Muscle of arm (tissue), 14 donors: ENCODE measurements at places on chromosomes 7 and 10. TPM values are rescaled to one million over a fixed set of nuclear protein-coding genes. Genes with fewer than 3 reads are reported as not detected.

DNA sequence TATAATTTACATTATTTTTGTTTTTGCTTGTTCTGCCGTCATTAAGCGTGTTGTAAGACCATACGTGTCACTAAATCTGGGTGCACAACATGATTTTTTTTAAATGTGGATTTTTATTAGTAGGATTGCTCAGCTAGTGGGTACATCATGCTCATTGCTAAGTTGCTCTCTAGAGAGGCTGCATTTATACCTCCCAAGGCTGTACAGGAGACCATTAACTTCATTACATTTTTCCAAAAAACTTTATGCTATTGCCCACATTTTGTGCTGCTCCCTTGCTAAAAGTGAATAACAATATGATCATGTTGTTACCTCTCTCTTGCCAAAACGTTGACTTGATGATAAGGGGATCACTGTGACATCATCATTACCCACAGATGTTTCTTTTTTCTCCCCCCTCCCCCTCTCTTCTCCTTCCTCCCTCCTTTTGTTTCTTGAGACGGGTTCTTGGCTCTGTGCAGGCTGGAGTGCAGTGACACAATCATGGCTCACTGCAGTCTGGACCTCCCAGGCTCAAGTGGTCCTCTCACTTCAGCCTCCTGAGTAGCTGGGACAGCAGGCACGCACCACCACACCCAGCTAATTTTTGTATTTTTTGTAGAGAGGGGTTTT is 65.1 kb downstream of the BMPR1A start:
- DNase-seq, result no peak

DNA sequence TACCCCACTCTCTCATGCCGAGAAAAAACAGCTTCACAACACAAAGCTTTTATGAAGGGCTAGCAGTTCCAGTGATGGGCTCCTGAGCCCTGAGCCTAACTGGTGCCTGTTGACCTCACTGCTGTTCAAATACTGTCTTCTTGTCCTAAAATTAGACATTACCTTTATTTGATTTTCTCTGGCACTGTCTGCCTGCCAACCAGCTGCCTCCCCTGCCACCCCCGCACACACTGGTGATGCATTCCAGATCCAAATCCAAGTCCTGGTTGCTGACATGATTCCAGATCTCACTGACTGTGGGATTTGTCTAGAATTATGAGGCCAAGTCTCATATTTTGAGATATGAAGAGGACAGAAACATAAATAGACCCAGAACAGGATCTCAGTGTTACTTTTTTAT is 816.2 kb downstream of the NRG3 start:
- no peak for DNase-seq

DNA sequence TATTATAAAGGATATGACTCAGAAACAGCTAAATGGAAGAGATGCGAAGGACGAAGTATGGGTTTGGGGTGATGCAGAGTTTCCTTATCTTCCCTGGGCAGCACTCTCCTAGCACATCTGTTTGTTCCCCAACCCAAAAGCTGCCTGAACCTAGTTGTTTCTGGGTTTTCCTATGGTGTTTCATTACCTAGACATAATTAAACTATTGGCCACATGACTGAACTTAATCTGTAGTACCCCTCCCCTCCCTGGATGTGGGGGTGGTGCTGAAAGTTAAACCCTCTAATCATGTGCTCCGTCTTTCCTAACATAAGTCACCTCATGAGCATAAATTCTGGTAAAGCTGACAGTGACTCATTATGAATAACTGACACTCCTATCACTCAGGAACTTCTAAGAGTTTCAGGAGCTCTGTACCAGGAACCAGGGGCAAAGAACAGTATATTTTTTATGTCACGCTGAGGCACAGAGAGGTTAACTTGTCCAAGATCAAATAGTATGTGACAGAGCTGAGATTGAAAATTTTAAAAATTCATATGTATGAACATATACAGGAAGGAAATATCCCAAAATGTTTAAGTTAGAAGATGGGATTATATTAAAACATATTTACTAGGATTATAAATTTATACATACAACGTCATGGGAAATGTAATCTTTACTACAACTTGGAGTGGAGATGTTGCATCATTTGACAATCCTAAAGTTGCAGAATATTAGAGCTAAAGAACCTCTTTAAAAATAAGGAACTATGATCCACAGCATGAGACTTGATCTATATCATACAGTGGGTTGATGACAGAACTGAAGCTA is 4.8 kb downstream of the STRIP2 start:
- DNase-seq, result no peak

Gene SAMD9L
- 5.0 TPM for polyA plus RNA-seq

Gene SVOPL
- polyA plus RNA-seq, result not detected

Gene WNT8B
- polyA plus RNA-seq, result not detected

- DNase-seq, result no peak
These were observed 20.9 kb upstream of the PPIA start for GRCh38 chr7:44775383-44776107.

DNA sequence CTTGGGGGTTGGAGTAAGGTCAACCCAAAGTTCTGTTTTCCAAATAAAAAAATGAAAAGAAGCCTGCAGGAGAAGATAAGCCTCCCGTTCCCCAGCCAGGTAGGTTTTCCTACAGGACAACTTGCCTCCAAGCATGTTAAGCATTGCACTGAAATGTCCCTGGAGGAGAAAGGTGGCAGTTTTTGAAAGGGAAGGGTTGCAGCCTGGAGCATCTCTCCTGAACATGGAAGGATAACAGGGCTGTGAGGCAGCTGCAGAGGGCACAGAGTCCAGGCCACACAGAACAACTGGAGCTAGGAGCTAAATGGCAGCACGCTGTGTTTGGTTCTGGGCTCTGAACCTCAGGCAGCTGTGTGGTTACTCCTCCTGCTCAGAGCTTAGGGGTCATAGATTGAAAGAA is 452.9 kb downstream of the TCERG1L start:
- no peak for DNase-seq

Gene CDHR3
- 24.3 TPM for polyA plus RNA-seq

DNA sequence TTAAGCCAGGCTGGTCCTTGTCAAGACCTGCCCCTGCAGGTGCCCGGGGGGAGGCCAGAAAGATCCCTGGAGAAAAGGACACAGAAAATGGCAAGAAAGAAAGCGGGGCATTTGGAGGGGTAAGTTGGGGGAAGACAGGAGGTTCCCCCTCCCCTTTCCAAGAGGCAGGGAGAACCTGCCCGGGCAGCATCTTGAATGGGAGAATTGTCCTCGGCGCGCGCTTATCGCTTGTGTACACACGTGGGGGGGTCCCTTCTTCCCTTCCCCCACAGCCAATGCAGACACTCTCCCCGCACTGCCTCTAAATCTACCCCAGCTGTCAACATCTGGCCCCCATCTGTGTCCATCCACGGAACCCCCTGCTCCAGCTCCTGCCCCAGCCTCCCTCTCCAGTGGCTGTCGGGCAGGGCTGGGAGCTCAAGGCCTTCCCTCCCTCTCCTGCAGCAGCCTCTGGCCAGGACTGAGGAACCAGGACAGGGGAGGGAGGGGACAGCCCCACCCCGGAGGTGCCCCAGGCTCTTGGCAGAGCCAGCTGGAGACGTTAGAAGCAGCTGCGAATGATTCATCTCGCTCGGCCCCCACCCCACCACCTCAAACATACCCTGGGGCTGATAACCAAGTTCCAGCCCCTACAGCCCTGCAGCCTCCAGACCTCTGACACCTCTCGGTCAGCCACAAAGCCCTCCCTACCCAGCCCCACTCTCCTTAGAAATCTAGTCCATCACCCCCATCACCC is 25.3 kb downstream of the EPHB4 start:
- DNase-seq, result no peak
